ENCODE measurements at places on chromosomes 16 and 17.

DNA sequence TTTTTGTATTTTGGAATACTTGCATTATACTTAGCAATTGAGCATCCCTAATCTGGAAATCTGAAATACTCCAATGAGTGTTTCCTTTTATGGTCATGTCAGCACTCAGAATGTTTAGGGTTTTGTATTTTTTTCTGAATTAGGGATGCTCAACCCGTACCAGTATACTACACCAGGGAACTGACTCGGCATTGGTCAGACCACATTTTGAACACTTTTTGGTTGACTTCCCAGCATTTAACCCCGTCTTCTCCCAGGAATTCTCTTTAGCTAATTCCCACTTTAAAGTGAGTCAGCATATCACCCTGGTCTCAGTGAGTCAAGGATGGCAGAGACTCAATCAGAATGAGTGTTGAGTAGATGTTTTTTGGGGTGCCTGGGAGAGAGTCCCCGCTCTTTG lies 177.9 kb downstream of the SPECC1 start:
- H3K4me1 ChIP-seq: peaks cover 22% of the 10 kb centered on the region
- no peak for DNase-seq
- H3K27me3 ChIP-seq: peaks cover 2% of the 10 kb centered on the region
- no peak overlapping the region for H3K4me3 ChIP-seq

DNA sequence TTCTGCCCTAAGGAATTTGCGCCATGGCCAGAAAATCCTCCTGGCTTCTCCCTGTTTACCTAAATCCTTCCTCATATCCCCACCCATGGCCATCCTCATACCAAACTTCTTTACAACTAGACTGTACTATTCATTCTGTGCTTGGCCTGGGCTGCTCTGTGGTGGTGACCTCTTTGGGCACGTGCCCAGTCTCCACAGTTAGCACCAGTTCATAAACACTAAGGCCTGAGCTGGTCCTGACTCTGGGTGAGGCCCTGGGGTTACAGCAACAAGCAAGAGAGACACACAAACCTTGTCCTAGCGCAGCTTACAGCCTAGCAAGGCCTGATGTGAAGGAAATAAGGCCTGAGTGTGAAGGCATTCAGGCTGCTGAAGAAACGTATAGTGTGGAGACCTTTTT lies 3.1 kb upstream of the ATXN7L3 start:
- H3K27me3 ChIP-seq: no peaks in the 10 kb centered on the region
- H3K4me3 ChIP-seq: no peak overlapping the region
- peaks cover 27% of the 10 kb centered on the region for H3K4me1 ChIP-seq
- peaks cover under 1% of the 10 kb centered on the region for H3K36me3 ChIP-seq
- DNase-seq: no peak
- no peak overlapping the region for H3K27ac ChIP-seq

DNA sequence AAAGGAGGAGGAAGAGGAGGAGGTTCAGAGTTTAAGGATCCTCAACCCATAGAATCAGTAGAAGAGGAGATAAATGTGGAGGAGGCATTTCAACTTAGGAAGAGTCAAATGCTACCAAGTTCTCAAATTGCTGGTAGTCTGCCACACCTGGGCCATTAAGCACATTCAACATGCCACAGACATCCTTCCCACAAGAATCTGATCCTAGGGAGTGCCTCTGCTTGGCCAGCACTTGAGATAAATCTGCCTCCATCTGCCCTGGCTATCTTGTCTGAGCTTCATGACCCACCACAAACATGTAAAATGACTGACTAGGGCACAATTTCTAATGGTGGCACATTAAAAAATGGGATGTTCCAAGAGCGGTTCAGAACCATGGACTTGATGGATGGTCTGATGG lies 37.3 kb upstream of the AXIN2 start:
- H3K4me1 ChIP-seq: peaks cover 27% of the 10 kb centered on the region
- H3K27ac ChIP-seq: no peak overlapping the region
- DNase-seq: no peak
- no peak overlapping the region for H3K4me3 ChIP-seq
- no peaks in the 10 kb centered on the region for H3K36me3 ChIP-seq

DNA sequence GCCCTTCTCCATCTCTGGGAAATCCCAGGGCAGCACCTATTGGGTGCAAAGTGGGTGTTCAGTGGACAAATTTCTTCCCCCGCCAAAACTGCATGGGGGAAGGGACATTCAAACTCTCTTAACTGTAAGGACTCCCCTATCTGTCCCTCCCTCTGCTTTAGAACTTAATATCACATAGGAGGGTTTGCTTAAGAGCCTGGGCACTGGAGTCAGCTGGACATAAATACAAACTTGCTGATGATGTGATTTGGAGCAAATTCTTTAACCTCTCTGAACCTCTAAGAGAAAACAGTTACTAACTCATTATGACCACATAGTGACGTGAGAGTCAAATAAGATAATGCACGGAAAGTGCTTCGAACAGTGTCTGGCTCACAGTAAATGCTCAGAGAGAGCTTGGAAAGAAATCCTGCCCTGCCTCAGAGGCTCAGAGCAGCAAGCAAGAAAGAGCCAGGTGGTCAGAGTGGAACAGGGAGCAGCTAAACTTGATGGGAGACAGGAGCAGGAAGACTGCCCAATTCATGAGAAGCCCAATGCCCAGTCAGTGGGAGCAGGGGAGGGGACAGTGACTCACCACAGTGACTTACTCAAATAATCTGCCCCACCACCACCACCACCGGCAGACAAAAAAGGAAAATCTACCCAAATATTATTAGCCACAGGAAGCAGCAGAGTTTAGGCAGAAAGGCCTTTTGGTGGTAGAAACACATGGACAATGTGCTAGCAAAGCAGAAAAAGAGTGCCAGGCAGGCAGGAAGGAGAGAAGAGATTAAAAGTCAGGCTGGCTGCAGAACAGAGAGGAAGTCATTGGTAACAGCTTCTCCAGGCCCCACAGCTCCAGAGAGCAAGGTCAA lies 23.9 kb upstream of the CCL1 start:
- H3K4me3 ChIP-seq: no peak overlapping the region
- no peaks in the 10 kb centered on the region for H3K36me3 ChIP-seq
- no peak overlapping the region for H3K27ac ChIP-seq
- H3K27me3 ChIP-seq: peaks cover 52% of the 10 kb centered on the region
- no peak for DNase-seq
- H3K4me1 ChIP-seq: no peaks in the 10 kb centered on the region

- H3K4me3 ChIP-seq: peak overlapping the region; percentile 80
- H3K27me3 ChIP-seq: no peaks in the 10 kb centered on the region
- H3K36me3 ChIP-seq: peaks cover 7% of the 10 kb centered on the region
- H3K27ac ChIP-seq: peak overlapping the region; percentile 54
- peaks cover 25% of the 10 kb centered on the region for H3K4me1 ChIP-seq
Observed at GRCh38 chr16:2428784-2429033, 538 bp upstream of the CCNF start.

DNA sequence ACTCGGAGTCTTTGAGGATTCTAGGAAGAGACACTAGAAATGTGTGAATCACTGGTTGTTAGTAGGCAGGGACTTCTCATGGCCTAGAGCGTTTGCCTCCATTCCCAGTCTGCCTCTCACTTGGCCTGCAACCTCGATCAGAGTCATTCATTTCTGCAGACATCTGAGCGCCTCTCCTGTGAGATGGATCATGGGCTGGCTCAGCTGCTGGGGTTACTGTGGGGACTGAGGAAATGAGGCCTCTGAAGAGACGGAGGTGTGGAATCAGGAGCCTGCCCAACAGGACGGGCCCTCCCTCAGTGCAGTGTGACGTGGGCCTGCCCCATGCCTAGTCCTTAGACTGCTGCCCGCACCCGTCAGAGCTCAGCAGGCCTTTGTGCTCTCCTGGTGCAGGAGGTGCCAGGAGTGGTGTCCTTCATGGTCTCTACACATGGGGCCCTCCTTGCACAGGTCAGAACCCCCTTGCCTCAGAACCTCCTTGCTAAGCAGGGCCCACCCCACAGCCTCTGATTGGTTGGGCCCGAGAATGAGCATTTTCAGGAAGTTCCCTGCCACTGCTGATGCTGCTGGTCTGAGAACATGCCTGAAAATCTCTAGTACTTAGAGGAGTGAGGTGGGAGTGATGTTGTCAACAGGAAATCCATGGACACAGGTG lies 99.4 kb downstream of the NPIPB11 start:
- H3K4me3 ChIP-seq: no peak overlapping the region
- DNase-seq: no peak
- H3K4me1 ChIP-seq: peaks cover 18% of the 10 kb centered on the region
- H3K27me3 ChIP-seq: no peaks in the 10 kb centered on the region

DNA sequence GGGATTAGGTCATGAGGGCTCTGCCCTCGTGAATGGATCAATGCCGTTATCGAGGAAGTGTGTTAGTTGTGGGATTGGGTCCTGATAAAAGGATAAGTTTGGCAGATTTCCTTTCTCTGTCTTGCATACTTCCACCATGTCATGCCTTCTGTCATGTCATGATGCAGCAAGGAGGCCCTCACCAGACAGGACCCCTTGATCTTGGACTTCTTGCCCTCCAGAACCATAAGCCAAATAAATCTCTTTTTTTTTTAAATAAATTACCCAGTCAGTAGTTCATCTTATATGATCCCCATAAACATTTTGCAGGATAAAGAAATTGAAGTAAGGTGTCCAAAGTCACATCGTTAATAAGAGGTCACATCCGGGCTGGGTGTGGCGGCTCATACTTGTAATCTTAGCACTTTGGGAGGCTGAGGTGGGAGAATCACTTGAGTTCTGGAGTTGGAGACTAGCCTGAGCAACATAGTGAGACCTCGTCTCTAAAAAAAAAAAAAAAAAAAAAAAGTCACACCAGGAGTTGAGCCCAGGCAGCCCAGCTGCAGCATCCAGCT lies 25.2 kb downstream of the HEXIM2 start:
- no peak overlapping the region for H3K4me3 ChIP-seq
- DNase-seq: no peak
- no peaks in the 10 kb centered on the region for H3K4me1 ChIP-seq
- H3K27ac ChIP-seq: no peak overlapping the region

Measured in mesothelial cell of epicardium (in vitro differentiated cells).